ENCODE measurements at places on chromosomes 3 and 15.

DNA sequence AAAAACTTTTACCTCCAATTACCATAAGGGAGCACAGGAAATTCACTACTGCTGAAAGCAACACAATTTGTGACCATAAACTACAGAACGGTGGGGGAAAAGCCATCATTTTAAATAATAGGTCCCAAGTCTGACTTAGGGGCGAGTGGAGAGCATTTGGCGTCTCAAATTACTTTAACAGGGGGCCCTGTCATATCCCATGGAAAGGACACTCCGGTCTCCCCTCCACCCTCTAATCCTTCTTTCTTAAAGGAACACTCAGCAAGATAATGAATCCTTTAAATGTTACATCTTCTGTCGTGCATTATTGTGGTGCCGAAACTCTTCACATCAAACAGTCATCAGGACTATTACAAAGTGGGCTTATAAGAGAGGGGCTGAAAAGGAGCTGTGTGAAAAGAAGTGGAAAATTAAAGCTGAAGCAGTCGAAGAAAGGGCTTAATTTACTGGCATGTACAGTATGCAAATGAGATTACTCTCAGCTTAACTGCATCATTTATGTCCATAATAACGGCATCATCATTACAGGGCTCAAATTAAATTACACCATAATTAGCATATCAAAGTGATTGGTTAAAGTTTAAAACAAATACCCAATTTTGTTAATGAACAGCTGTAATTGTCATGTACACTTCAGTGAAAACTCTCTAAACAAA is 342.2 kb downstream of the FOXP1 start:
- DNase-seq: no peak

- no peak for DNase-seq
Observed at GRCh38 chr15:65917407-65917756, 48.1 kb downstream of the RAB11A start.

- no peak for DNase-seq
Observed at GRCh38 chr15:45030743-45031142, 7.7 kb downstream of the SORD start.

GRCh38 chr3:40617084-40617483 is 92.3 kb downstream of the ZNF621 start:
- no peak for DNase-seq

DNA sequence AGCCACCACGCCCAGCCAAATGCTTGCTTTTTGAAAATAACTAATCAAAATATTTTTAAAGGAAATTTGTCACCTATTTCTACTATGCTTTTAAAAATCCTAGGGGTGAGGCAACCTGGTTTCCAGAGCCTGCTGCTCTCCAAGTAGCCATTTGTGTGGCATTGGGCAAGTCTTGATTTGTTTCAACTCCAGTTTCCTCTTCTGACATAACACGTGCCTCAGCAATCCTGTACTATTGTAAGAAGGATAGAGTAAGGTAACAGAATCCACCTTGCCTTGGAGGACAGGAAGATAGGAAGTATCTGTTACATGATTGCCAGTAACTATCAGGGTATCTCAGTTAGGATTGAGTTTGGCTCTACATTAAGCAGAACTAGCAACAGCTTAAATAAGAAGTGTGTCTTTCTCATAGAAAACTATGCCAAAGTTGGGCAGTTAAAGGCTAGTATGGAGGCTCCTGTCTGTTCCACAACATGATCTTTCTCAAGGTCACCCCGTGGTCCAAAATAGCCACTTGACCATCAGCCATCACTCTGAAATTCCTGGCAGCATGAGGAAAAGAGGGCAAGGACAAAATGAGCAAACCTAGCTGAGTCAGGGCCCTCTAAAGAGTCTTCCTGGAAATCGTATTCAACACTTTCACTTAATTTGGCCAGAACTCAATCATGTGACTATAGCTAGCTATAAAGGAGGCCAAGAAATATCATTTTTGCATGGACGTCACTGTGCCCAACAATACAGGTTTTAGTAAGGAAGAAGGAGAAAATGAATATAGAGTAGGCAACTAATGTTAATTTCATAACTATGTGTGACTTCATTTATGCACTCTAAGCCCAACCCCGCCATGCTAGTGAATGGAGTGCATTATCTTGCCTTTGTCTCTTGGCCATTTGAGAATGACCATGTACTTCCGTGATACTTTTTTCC is 66.1 kb downstream of the HMG20A start:
- no peak for DNase-seq

- no peak for DNase-seq
Observed at GRCh38 chr3:71062952-71063772, 520.4 kb downstream of the FOXP1 start.

DNA sequence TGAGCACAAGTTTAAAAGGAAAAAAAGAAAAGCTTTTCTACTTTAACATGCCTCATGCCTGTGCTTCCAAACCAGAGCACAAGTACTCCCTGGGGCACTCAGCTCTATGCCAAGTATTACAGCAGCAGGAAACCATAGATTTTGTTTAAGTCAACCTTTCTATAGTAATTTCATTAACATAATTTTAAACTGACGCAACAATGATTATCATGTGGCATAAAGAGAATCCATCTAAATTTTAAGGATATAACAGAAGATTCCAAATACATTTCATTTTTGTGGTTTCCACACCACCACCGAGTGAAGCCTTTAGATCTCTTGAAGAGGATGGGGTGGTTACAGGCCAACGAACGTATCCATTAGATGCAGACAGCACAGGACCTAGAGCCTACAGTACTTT is 112.1 kb downstream of the TNIK start:
- DNase-seq: no peak
